ENCODE measurements at places on chromosomes 11 and 22.

DNA sequence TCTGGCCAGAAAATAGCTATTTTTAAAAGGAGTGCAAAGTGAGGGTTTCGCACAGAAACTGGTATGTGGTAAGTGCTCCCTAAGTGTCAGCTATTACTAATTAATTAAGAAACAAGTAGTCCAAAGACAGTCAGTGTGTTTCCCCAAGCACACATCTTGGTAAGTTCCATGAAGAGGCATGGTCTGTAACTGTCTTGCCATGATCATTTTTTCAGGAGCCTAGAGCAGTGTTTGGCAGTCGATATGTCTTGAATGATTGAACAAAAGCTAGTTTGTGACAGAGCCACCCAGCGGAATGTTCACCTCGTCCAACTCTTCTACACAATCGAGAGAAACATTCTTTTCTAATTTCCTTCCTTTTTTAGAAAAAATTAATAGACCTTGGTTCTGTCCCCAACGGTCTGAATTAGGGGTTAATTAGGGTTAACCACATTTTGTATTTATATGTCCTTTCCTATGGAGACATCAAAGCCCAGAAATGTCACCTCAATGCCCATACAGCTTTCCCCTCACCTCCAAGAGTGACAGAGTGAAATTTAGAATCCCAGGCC, 57.6 kb upstream of the FTH1 start:
- no peak for DNase-seq

GRCh38 chr22:29292379-29292778, 14.1 kb upstream of the GAS2L1 start:
- DNase-seq, result no peak

DNA sequence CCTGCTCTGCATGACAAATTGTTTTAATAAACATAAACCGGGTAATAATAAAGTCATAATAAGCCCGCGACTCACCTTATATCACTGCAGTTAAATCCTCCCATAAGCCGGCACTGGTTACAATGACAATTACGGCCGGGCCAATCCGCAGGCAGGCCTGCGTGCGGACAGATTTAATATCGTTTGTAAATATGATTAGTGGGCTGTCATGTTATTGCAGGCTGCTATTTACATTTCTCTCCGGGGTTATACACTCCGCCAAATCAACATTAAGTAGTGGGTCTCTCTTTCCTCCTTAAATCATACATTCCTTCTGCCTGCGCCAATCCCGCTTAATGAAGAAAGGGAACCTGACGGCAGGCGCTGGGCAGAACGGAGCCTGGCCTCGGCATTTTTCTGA, 51.8 kb upstream of the LMO1 start:
- no peak for DNase-seq

DNA sequence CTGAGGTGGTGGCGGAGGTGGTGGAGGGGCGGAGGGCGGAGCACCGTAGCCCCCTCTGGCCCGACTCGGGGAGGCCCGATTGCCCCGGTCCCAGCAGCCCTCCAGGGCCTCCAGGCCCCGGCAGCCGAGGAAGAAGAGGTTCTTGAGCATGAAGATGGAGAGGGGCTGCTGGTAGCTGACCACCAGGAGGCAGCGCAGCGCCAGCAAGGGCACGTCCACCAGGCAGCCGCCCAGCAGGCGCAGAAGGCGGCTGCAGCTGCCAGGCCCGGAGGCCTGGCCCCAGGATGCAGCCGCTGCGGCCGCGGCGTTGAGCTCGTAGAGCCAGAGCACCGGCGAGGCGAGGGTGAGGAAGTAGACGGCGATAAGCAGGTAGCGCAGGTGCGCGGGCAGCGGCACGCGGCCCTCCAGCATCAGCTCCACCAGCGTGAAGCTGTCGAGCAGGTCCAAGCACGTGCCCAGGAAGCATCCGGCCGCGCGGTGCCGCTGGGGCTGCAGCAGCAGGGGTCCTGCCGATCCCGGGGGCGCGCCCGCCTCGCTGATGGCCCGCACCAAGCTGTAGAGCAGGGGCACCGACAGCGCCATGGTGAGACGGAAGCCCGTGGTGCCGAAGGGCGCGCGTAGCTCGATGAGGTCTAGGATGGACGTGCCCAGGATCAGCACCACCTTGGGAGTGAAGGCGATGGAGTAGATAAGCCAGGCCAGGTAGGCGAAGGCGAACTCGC, 1.5 kb downstream of the TMEM121B start:
- peak; percentile 72 for DNase-seq

Measured in ecto neural progenitor cell (in vitro differentiated cells).